ENCODE measurements at places on chromosomes 2 and 18. TPM values are rescaled to one million over a fixed set of nuclear protein-coding genes. Genes with fewer than 3 reads are reported as not detected.

DNA sequence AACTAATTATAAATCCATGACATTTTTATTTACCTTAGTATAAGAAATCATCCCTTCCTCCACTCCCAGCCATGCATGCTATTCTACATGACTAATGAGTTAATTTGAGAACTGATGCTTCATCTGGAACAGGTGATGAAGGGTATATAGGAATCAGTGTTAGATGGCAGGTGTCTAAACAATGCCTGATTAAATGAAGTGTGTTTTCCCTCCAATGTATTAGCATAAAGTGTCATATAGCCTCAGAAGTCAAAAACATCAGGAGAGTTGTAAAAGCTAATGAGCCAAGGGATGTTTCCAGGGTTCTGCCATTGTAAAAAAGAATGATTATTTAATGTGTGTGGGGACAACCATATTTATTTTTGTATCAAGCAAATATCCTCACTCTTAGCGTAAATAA is 913.8 kb downstream of the DCC start:
- no peak overlapping the region for H3K27ac ChIP-seq
- DNase-seq = no peak
- no peaks in the 10 kb centered on the region for H3K4me1 ChIP-seq
- no peaks in the 10 kb centered on the region for H3K36me3 ChIP-seq

GRCh38 chr2:145741181-145741580 is 1221.3 kb upstream of the ZEB2 start:
- no peak overlapping the region for H3K4me3 ChIP-seq
- no peak for DNase-seq
- no peaks in the 10 kb centered on the region for H3K27me3 ChIP-seq
- H3K36me3 ChIP-seq = no peaks in the 10 kb centered on the region
- H3K27ac ChIP-seq = no peak overlapping the region

Gene NEB
- 0.34 TPM for total RNA-seq

Gene REG3G
- total RNA-seq = 0.86 TPM

Gene SNORC
- total RNA-seq = 14.0 TPM
